Foreskin melanocyte (primary cell): ENCODE measurements at places on chromosomes 4 and X.

- DNase-seq: no peak
These were observed 51.6 kb downstream of the WDFY3 start for GRCh38 chr4:84914686-84915395.

- no peak for DNase-seq
These were observed 141.2 kb upstream of the ZIC3 start for GRCh38 chrX:137424679-137425078.

GRCh38 chrX:151743651-151744470 is 9.3 kb downstream of the CNGA2 start:
- no peak for DNase-seq

DNA sequence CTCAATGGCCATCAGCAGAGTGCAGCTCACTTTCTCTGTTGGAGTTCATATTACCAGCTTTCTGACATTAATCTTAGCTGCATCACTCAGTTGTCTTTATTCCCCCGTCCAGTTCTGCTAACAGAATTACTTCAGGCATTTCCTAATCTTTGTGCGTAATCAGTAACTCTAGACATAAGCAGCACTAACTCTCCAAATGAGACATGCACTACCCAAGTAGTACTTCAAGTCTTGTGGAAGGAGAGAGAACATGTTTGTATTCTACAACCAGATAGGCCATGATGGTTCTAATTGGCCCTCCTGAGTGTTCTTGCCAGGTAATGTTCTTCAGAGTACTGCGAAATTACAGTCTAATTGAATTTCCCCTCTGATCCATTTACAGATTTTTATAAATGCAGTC is 448.5 kb upstream of the RPS6KA3 start:
- DNase-seq: no peak

GRCh38 chr4:183757060-183757459 is 98.0 kb downstream of the TRAPPC11 start:
- DNase-seq: no peak

- no peak for DNase-seq
These were observed 17.2 kb upstream of the CENPU start for GRCh38 chr4:184750926-184751584.

DNA sequence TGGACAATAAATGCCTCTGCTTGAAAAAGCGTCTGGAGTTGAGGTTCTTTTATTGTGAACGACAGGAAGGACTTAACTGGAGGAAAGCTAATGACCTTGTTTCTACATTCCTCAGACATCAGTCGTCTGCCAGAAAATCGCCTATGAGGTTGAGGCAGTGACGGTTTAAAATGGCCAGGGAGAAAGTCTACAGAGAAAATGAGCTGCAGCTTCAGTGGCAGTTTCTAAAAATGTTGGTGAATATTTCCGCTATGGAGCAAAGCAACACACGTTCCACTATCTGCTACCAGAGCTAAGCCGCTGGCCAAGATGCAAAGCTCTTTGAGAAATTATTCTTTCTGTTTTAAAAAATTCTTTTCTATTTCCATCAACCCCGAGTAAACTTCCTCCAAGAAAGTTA is 116.9 kb upstream of the GALNT7 start:
- no peak for DNase-seq

- no peak for DNase-seq
These were observed 36.7 kb downstream of the AGA start for GRCh38 chr4:177405508-177405907.

DNA sequence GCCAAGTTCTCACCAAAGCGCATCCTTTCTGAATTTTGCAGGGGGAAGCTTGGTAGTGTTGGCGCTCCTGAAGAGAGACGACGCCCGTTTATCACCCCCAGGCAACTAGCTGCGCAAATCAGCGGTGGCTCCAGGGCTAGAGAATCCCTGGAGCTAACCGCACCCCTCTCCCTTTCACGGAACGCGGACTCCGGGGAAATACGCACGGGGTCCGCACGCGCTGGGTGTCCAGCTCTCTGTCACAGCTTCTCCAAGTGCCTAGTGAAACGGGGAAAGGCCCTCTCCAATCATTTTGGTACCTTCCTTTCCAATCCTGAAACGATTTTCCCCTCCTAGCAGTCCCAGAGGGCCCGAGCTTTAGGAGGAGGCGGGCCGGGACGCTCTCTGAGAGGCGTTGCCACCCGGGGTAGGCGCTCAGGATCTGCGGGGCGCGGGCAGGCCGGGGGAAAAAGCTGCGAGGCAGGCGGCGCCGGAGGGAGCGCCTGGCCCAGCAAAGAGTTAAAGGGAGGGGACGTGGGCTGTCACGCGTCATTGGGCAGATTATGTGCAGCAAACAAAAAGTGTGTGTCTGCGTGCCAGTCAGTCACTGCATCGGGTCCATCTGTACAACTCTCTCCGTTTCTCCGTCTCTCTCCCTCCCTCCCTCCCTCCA is at the start of gene PRDM8:
Gene PRDM8, plus strand, starts transcription at position 582 of the 652 bp plus-strand sequence. CDS start 2,578 bp downstream, outside the sequence.
- DNase-seq: no peak

- DNase-seq: no peak
These were observed 134.7 kb downstream of the KLF8 start for GRCh38 chrX:56366901-56367300.

GRCh38 chr4:25889589-25890503 is 24.2 kb upstream of the SMIM20 start:
- DNase-seq: no peak

- no peak for DNase-seq
These were observed 136.8 kb downstream of the ADGRL3 start for GRCh38 chr4:61336916-61337315.
